Stimulated activated CD4-positive, alpha-beta T cell treated with anti-CD3 and anti-CD28 coated beads, Interleukin-15, amount 100 ng/mL, for 24 hours (primary cell): ENCODE measurements at places on chromosomes 16 and 17.

DNA sequence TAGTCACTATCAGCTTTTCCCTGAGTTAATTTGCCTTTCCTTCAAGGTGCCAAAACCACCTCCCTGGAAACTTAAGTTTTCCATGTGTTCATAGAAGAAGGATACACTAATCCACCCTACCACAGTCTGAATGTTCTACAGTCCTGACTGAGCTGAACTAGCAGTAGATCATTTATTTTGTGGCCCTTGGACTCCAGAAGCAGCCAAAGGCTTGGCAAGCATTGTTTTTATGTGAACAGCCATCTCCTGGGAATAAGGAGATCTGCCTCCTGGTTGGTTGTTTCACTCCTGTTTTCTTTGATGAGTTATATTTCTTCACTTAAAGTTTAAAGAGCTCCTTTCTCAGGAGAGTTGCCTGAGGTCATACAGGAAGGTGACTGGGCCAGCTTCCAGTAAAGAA lies 634.6 kb upstream of the SOX9 start:
- DNase-seq: no peak

- no peak for DNase-seq
Measured at GRCh38 chr17:80031691-80032430, 3.8 kb downstream of the TBC1D16 start.

- DNase-seq: peak; percentile 37
Measured at GRCh38 chr17:31391496-31391949, at the start of gene RAB11FIP4. RAB11FIP4 (plus strand) TSS chr17:31391675; CDS start chr17:31391853, 178 bp downstream.

DNA sequence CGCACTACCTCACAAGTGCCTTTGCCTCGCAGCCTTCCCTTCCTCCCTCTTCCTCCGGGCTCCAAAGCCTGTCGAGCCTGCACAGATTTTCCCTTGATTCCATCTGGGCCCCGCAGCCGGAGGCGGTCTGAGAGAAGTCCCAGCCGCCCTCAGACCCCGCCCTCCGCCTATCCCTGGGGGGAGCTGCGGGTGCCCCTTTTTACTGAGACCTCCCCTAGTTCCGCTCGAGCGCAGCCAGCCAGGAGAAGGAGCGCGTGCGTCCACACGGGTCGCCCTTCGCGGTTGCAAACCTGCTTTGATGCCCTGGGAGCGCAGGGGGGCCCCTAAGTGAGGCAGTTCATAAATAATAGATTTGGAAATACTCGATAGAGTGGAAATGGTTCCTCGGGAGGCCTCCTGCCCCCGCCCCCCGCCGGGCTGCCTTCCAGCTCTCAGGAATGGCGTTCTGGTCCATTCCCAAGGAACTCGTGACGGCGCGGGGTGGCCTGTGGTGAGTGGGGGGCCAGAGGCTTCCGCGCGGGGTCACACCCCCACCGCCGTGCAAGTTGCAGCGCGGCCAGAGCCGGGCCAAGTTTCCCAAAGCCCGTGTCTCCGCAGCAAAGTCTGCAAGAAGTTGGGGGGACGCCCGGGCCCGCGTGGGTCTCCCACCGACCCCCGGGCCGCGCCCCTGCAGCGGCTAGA lies 610 bp downstream of the C16orf74 start:
- peak; percentile 28 for DNase-seq

DNA sequence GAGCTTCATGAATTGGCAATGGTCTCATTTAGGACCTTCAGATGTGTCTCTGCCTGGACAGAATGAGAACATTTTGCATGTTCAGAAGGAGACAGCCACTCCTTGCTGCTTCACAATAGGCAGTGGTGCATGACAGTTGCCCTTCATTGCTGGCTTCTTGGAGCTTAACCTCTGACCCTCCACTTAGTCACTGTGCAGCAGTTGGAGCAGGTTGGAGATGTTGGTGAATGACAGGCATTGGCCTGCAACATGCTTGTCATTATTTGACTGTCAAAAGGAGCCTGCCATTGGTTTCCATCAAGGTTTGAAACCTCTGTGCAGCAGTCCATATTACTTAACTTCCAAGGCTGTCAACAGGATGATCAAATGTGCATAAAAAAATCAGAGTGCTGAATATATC lies 22.7 kb downstream of the FTO start:
- no peak for DNase-seq

DNA sequence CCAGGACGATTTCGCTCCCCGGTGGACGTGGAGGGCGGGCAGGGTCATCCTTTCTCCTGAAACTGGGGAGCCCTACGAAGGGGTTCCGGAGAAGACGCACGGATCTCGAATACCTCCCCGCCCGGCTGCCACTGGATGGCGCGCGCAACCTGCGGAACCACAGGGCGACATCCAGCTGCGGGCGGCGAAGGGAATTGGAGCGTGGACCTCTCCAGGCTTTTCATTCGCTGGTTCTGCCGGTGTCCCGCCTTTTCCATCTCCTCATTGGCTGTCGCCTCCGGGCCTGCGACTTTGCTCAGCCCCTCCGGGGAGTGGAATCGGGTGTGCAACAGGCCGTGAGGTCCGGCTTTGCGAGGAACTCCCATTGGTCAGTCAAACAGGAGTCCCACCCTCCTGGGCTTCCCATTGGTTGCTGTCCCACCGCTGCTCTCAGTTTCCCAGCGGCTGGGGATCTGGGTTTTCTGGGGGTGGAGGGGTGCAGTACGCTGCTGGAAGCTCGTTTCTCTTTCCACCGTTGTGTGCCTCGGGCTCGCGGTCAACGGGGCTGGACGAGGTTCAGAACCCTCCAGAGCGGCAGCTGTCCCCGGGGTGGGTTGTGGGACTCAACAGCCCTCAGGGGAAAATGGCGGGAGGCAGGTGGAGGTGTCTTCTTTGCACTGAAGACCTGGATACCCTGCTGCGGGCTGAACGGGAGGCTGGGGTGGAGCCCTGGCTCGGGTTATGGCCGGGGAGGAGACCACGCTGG lies 14.5 kb downstream of the OR1D5 start:
- peak; percentile 97 for DNase-seq

DNA sequence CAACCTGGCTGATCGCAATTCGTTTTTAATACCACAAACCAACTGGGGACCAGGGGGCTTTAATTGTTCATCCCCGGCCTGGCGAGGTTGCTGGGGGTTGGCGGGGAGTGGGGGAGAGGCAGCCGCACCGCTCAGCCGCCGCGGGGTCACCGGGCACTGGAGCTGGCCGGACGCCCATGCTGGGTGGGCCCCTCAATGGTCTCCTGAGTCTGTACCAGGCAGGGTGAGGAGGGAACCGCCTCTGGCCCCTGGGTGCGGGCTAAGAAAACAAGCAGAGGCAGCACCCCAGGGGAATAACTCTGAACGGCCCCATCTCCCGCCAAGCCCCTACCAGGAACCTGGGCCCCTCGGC lies 43.9 kb downstream of the ACTG1 start:
- DNase-seq: no peak
